Placental pericyte (primary cell): ENCODE measurements at places on chromosomes 5 and 9. TPM values are rescaled to one million over a fixed set of nuclear protein-coding genes. Genes with fewer than 3 reads are reported as not detected.

The INSL4 gene
- not detected in 2 replicates for total RNA-seq

The OTULINL gene
- total RNA-seq, result 0.66 and 28.2 TPM in 2 replicates

The TMEM252 gene
- not detected in 2 replicates for total RNA-seq

The PPP3R2 gene
- total RNA-seq, result not detected in 2 replicates

The DNLZ gene
- 7.0 and 27.6 TPM in 2 replicates for total RNA-seq

The SLCO4C1 gene
- total RNA-seq, result under 0.01 TPM in 1 of 2 replicates, not detected in the other

The ISCA1 gene
- total RNA-seq, result 16.2 and 25.1 TPM in 2 replicates

The PCDHB12 gene
- total RNA-seq, result under 0.01 TPM in 1 of 2 replicates, not detected in the other

The GRXCR2 gene
- not detected in 2 replicates for total RNA-seq

The SHROOM1 gene
- 2.0 and 8.9 TPM in 2 replicates for total RNA-seq

The KCNMB1 gene
- not detected in 2 replicates for total RNA-seq

The PDE6A gene
- total RNA-seq, result not detected in 2 replicates
